ENCODE measurements at places on chromosomes 7 and 10. TPM values are rescaled to one million over a fixed set of nuclear protein-coding genes. Genes with fewer than 3 reads are reported as not detected.

DYNC1I1 gene
- polyA plus RNA-seq = not detected

- no peak for DNase-seq
Observed at GRCh38 chr10:17443707-17444387, 10.5 kb downstream of the ST8SIA6 start.

PON1 gene
- polyA plus RNA-seq = not detected

- peak; percentile 69 for DNase-seq
Observed at GRCh38 chr10:103470761-103471653, 8.0 kb downstream of the CALHM3 start.

GRCh38 chr10:118974951-118975350 lies 54.6 kb upstream of the NANOS1 start:
- DNase-seq = no peak

- no peak for DNase-seq
Observed at GRCh38 chr10:51425431-51425830, 274.0 kb downstream of the CSTF2T start.

DNA sequence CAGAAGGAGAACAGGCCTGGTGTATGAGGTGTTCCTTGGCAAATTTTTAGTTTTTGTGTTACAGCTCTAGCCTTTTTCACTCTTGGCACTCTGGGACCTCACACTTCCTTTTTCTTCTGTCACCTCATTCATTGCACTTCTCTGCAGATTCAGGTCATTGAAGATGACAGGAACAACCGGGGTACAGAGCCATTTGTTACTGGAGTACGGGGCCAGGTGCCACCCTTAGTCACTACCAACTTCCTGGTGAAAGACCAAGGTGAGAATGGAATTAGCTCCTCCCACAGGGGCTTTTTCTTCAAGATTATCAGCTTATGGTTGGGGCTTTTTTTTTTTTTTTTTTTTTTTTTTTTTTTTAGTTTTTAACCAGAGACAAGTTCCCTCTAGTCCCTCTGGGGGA lies 18.5 kb upstream of the CHCHD1 start:
- no peak for DNase-seq

GRCh38 chr7:963236-964078 lies 9.0 kb upstream of the ADAP1 start:
- DNase-seq = no peak

DNA sequence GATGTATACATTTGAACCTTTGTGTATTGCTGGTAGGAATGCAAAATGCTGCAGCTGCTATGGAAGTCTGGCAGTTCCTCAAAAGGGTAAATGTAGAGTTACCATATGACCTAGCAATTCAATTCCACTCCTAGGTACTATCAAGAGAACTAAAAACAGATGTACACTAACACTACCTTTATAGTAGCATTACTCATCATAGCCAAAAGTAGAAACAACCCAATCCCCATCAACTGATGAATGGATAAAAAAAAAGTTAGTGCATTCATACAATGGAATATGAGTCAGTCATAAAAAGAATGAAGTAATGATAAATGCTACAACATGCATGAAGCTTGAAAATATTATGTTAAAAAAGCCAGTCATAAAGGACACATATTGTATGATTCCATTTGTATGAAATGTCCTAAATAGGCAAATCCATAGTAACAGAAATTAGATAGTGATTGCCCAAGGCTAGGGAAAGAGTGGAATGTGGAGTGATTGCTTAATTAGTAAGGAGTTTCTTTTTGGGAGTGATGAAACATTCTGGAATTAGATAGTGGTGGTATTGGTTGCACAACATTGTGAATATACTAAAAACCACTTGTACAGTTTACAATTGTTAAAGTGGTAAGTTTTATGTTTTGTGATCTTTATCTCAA lies 96.4 kb upstream of the AOAH start:
- DNase-seq = no peak

ZNF503 gene
- polyA plus RNA-seq = not detected

DNA sequence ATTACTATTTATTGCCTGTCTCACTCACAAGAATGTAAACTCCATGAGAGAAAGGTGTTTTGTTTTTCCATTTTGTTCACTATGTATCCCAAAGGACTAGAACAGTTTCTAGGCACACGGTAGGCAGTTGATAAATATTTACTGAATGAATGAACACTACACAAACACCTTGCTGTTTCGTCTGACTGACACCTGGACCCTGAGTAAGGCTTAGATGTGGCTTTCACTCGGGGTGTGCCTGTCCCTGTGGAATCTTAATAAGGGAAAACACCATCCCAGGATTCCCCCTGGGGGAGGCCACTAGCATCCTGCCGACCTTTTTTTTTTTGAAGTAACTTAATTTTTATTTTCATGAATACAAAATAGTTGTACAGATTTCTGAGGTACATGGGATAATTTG lies 66.6 kb upstream of the STEAP1B start:
- DNase-seq = no peak

GRCh38 chr10:120841522-120842189 lies 9.5 kb upstream of the WDR11 start:
- DNase-seq = no peak

DNA sequence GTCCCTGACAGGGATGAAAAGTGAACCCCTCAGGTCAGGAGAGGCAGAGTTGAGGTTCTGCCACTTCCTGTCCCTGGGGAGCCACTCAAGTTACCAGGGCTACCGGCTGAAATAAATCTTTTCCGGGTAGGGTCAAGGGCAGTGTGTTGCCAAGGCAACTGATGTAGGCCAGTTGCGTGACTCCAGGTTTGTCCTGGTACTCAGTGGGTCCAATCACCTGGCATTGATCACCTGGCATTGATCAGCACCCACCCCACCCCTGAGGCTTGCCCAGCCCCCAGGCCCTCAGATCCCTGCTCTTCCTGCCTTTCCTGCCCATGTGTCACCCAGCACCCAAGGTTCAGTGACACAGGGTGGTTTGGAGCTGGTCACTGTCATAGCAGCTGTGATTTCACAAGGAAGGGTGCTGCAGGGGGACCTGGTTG lies 5.9 kb downstream of the SAP25 start:
- no peak for DNase-seq

SPDYE17 gene
- not detected for polyA plus RNA-seq

HACD1 gene
- polyA plus RNA-seq = 0.53 TPM

- DNase-seq = no peak
Observed at GRCh38 chr10:59007307-59008025, 169.0 kb upstream of the PHYHIPL start.

CYP26C1 gene
- polyA plus RNA-seq = not detected

DNA sequence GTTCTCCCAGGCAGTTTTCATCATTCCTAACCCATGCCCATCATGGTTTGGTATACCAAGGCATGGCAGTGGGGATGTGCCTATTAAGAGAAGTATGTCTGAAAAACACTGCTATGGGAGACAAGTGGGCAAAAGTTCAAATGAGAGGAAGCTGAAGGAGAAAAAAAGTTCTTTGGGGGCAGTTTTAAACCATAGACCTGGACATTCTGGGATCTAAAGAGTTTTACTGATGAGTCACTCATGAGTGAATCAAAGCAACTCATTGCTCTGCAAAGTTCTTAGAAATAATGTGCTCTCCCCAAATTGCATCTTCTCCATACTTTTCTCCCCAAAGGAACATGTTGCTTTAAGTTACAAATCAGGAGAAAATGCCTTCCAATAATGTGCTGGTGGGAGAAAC lies 256.9 kb upstream of the MTPN start:
- DNase-seq = no peak

DNA sequence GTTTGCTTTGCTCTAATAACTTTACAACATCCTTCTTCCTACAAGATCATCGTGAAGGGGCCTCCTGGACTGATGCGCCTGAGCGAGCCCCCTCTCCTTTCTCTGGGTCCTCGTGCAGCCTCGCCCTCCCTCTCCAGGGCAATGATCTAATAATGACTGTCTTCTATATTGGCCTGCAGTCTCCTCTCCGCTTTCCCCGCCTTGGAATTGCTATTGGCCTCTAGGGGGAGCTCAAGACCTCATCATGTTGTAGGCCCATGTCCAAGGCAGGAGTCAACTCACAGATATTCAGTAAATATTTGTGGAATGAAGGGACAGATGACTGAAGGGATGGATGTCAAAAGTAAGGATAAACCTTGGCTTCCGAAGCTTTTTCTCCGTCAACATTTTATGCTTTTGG lies 1180.3 kb downstream of the TYW1 start:
- DNase-seq = no peak

- no peak for DNase-seq
Observed at GRCh38 chr10:22370320-22370719, 25.0 kb downstream of the SPAG6 start.

DNA sequence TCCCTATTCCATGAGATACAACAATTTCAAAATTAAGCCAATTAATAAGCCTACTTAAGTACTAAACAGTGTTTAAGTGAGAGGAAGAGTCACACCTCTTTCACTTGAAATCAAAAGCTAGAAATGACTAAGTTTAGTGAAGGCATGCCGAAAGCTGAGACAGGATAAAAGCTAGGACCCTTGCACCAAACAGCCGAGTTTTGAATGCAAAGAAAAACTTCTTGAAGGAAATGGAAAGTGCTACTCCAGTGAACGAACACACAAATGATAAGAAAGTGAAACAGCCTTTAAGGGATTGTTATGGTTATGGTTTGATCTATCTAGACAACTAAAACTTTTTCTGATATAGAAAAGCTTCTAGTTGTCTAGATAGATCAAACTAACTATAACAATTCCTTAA lies 135.4 kb upstream of the KMT2E start:
- DNase-seq = no peak

DNA sequence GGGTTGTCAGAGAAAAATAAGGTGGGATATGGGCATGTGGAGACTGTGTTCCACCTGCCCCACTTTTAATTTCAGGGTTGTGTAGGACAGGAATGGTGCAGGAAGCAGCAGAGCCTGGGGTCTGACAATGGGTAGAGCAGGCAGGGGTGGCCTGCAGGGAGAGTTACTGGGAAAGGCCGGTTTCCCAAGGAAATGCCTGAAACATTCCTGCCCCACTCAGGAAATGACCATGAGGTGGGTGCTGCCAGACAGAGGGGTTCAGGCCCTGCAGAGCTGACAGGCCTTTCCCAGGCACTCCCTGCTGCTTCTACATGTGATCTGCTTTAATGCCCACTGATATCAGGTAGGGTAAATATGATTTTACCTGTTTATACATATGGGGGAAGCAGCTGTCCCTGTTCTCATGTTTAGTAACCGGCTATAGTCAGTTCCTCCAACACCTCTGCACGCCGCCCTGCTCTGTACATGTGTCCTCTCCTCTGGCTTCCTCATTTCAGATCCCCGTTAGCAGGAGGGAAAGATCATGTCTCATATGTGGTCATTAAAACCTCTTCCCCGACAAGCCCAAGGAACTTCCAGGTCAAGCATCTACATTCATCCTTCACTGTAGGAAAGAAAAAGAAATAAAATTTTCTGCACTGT lies 118.6 kb upstream of the PRSS58 start:
- DNase-seq = no peak

GRCh38 chr7:136074843-136075242 lies 97.7 kb upstream of the MTPN start:
- DNase-seq = no peak

PRLHR gene
- polyA plus RNA-seq = not detected

DNA sequence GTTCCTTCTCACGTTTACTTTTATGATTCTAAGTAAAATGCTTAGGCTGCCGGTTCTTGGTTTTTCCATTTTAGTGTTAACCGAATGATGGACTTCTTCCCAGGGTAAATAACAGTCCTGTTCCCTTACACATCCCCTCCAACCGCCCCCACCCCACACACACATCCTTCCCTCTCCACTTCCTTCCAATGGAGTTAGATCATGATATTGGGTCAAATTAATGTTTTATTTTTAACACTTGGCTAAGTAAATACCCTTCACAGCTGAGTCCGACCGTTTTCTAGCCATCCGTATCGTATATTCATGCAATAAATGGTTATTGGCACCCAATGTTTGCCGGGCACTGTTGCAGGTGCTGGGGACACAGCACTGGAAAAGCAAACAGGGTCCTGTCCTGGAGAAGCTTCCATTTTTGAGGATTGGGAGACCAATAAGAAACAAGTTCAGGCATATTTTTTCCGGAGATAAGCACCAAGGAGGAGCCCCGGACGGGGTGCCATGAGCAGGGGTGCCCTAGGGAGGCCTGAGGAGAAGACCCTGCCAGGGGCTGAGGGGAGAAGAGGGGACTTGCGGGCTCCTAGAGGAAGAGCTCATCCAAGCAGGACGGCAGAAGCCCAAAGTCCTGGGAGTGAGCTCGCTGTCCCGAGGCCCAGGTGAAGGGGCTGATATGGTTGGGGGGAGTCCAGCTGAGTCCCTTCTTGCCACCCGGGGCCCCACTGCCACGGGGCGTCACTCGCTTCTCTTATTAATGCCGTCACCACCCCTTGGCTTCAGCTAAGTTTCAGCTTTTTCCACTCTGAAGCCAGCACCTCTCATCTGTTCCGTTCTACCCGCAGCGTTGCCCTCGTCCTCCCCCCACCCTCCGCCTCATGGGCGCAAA lies 126.0 kb upstream of the RET start:
- DNase-seq = no peak

GRCh38 chr10:114682121-114682520 lies 24.0 kb upstream of the ABLIM1 start:
- no peak for DNase-seq

GRCh38 chr10:68087685-68088401 lies 12.8 kb upstream of the HERC4 start:
- no peak for DNase-seq

GRCh38 chr7:76053461-76053860 lies 5.6 kb downstream of the MDH2 start:
- no peak for DNase-seq

DNA sequence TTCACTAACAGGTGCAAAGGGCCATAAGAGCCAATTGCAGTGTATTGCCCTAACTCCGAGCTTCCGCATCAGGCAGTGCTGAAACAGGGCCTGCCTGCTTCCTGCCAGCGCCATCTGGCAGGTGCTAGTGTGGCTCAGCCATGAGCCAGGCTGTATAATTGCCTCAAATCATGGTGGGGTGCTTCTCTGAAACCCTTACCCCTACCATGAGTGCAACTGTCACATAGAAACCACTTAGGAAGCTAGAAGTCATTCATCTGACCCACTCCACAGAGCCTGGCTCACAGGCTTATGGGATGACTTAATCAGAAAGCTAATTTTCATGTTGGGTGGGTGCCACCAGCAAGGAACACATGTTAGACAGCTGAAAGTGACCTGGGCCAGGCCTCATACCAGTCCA lies 133.3 kb upstream of the LAMB4 start:
- no peak for DNase-seq

PNLIPRP1 gene
- polyA plus RNA-seq = not detected

DNA sequence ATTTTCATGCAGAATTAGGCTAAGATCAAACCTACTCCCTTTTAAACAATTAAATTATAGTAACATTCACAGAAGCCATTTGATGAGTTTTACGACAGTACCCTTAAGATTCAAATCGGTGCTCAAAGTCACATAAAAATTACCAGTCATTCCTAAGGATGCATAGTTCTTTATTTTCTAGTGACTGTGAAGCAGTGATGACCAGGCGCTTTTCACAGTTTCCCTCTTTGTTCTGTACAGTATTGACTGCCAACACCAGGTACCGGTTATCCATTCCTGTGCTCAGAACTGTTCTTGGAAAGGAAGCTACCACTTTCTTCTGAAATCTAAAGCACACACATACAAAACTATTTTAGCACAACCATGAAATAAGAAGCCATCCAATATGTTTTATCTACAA lies 1.9 kb downstream of the DNA2 start:
- DNase-seq = no peak

SMC3 gene
- polyA plus RNA-seq = 66.7 TPM

All from naive thymus-derived CD8-positive, alpha-beta T cell (primary cell).